ENCODE measurements at places on chromosomes 7 and 10.

DNA sequence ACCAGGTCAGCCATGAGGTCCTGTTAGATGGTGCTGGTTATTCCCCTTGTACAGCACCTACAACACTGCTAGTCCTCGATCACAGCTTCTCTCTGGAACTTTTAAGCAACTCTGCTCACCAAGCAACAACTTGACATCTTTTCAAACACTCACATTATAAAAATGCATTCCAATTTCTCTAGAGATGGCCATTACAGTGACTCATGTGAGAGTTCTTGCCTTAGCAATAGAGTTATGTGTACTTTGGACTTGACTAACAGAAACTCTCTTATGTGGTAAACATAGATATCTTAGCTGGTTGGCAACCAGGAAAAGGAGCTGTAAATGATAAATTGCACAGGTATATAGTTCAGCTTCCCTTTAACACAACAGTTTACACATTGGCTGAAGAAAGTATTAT lies 122.2 kb downstream of the PDE1C start:
- DNase-seq = peak; percentile 68

- no peak for DNase-seq
These were observed 41.5 kb downstream of the MINPP1 start for GRCh38 chr10:87546210-87546609.

DNA sequence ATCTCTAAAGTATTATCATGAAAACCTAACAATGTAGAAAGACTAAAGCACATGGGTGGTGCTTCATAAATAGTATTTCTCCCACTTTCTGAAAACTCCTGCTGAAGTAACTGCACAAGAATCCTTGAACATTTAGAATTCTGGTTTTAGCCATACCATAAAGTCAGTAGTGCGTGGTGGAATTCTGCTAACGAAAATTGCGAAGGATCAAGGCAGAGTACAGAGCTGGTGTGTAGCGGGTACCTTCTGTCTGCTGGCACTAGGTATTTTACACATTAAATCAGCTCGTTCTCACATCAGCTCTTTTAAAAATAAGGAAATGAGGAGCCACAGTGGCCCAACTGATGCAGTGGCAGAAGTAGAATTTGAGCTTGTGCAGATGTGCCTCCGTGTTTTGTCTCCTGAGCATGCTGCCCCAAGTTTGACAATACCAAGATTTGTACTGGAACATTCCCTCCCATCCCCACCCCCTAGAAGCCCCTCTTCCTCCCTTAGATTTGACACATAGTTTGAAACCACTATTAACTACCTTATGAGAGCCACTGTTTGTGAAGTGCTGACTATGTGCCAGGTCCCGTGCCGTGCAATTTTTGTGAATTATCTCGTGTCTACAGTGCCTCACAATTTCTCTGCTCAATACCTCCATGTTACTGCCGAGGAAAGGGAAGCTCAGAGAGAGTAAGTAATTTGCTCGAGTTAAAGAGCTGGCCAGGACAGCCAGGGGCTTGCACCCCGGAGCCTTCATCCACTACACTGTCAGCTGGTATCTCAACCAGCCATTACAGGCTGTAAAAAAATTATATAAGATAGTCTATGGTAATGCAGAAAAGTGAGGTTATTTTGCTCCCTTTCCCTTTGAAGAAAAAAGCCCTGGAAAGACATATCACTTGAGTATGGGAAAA lies 66.9 kb downstream of the EGFR start:
- no peak for DNase-seq

DNA sequence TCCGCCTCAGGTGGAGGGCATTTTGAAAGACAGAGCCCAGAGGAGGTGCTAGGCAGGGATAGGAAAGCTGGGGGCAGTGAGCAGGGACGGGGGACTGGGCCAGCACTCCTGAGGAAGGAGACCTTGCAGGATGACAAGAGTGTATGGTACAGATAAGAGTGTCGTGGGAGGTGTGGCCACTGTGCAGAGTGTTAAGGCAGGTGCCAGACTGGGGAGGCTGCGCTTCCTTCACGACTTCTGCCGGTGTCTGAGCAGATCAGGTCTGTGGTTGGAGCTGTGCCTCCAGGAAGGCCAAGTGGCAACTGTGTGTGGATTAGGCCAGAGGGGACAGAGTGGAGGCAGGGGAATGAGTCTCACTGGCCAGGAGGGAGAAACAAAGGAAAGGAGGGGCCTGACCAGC lies 161.7 kb downstream of the HIBADH start:
- no peak for DNase-seq

GRCh38 chr10:130689743-130690626 lies 553.8 kb downstream of the GLRX3 start:
- no peak for DNase-seq

- no peak for DNase-seq
These were observed 4.5 kb downstream of the CHST15 start for GRCh38 chr10:124088915-124089314.

GRCh38 chr10:34547291-34547690 lies 267.8 kb downstream of the PARD3 start:
- peak; percentile 67 for DNase-seq
